Central memory CD4-positive, alpha-beta T cell (primary cell): ENCODE measurements at places on chromosomes 1 and 21.

- no peak for DNase-seq
These were observed 283.4 kb downstream of the ASTN1 start for GRCh38 chr1:176880955-176881595.

- DNase-seq, result no peak
These were observed 28.2 kb downstream of the ATP8B2 start for GRCh38 chr1:154353460-154353904.

DNA sequence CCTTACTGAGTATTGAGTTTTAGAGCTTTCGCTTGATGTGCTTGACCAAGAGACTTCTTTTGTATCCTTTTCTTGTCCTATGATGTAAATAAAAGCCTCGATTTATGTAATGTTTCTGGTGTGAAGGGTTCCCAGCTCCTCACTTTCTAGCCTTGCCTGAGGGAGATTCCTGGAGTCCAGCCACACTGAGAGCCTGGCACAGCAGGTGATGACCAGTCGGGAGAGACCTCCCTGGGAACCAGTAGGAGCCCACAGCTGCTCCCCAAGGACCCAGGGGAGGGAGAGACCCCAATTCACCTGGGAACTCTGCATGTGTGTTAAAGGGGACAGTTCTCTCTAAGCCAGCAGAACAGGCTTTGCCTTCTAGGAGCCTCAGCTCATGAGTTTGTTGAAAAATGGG lies 8.9 kb downstream of the C1orf115 start:
- no peak for DNase-seq

GRCh38 chr1:2985694-2986548 lies 35.3 kb upstream of the ACTRT2 start:
- no peak for DNase-seq

DNA sequence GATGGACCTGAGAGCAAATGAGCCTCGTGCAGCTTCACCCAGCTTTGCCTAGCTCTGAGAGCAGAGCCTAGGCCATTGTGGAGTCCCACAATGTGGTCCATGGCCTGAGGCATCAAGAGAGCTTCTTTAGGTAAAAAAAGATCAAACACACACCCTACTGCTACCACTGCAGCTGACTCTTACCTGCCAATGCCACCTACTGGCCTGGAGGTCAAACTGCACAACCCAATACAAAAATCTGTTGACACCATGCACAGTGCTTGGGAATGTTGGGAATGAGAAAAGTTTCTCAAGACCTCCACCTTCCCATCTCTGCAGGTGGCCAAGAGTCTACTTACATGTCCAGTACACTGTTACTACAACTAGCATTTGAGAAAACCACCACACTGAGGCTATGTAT lies 60.6 kb downstream of the UCHL5 start:
- no peak for DNase-seq

GRCh38 chr21:46295996-46296752 lies 10.0 kb downstream of the YBEY start:
- no peak for DNase-seq

- no peak for DNase-seq
These were observed 434.6 kb downstream of the SMYD3 start for GRCh38 chr1:246072456-246072955.

GRCh38 chr1:248918131-248918530 lies 12.1 kb downstream of the PGBD2 start:
- DNase-seq, result no peak

GRCh38 chr1:185483664-185484450 lies 166.8 kb upstream of the IVNS1ABP start:
- no peak for DNase-seq

DNA sequence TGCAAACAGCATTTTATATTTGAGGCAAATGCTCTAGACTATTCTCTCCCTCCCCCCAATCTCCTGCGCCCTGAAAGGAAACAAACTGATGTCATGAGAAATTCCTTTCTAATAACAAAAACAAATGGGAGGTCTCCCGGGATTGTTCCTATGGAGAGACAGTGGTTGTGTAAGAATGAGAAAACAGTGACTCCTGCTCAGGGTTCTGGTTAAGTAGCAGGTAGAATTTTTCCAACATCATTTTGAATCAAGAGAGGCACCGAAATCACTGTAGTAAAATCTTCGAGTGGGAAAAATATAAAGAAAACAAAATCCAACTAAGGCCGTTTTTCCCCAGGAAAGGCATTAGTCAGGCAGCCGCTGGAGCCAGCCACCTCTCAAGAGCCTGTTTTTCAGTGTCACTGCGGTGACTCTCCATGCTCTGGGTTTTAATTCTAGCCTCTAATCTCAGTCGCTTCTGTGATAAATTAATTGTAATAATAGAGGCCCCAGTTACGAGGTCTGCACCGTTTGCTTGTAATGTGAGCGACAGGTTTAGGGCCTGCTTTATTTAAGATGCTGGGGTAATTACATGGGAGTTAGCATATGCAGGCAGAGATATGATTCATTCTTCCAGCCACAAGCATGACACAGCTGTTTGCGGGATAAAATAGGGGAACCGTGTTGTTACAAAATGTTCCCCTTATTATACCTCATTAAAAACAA lies 80.3 kb downstream of the RNF220 start:
- DNase-seq, result no peak

- peak; percentile 54 for DNase-seq
These were observed 20.6 kb downstream of the ATP6V1G3 start for GRCh38 chr1:198519639-198520501.

DNA sequence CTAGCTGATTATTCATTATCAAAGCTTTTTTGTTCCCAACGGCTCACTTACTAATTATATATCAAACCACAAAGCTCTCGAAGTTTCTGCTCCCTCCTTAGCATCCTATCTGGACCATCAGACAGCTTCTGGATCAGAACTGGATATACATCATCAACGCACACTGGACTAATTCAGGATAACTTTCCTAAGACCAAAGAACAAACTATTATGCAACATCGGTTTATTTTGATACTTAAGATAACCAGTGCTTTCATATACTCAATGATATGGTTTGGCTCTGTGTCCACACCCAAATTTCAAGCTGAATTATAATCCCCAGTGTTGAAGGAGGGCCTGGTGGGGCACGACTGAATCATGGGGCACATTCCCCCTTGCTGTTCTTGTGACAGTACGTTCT lies 110.8 kb downstream of the SMYD3 start:
- DNase-seq, result no peak

DNA sequence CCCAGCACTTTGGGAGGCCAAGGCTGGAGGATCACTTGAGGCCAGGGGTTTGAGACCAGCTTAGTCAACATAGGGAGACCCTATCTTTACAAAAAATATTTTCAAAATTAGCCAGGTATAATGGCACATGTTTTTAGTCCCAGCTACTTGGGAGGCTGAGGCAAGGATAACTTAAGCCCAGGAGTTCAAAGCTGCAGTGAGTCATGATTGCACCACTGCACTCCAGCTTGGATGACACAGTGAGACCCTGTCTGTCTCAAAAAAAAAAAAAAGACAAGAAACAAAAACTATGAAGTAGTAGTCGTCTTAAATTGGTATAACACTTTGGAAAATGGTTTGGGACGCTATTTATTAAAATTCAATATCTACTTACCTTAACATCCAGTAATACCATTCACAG lies 7.7 kb downstream of the AIM2 start:
- no peak for DNase-seq

- DNase-seq, result no peak
These were observed 779 bp downstream of the SON start for GRCh38 chr21:33543505-33544129.

- DNase-seq, result no peak
These were observed 26.2 kb downstream of the TRIM67 start for GRCh38 chr1:231188072-231188471.

GRCh38 chr1:27161594-27161993 lies 6.7 kb upstream of the SLC9A1 start:
- peak; percentile 37 for DNase-seq

DNA sequence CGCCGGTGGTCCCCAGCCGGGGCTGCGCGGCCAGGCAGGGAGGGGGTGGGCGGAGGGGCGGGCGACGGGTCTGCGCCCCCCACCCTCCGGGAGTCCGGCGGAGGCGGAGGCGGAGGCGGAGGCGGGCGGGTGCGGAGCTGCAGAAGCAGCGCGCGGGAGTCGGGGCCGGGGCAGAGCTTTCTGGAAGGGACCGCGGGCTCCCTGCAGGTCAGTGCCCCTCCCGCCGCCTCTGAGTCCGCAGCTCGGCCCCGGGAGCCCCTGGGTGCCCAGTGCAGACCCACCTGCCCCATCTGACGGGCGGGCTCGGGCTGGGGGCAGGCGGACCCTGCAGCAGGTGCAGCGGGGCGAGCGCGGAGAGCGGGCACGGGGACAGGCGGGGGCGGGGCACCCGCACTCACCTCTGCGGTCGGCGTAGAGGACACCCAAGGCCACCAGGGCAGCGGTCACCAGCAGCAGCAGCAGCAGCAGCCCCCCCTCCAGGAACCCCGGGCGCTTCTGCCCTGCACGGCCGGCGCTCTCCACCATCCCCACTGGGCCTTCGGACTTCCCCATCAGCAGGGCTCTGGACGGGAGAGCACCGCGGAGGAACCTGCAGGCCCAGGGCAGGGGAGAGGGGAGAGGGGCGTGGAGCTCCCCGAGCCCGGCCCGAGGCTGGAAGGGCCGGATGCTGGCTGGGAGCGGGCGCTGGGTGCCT lies 3.7 kb downstream of the MMEL1 start:
- no peak for DNase-seq

GRCh38 chr1:8661185-8662110 lies 156.0 kb downstream of the RERE start:
- no peak for DNase-seq

- no peak for DNase-seq
These were observed 14.4 kb upstream of the ERVH48-1 start for GRCh38 chr21:42939582-42940413.

GRCh38 chr1:7479571-7479970 lies 291.5 kb upstream of the VAMP3 start:
- DNase-seq, result no peak

DNA sequence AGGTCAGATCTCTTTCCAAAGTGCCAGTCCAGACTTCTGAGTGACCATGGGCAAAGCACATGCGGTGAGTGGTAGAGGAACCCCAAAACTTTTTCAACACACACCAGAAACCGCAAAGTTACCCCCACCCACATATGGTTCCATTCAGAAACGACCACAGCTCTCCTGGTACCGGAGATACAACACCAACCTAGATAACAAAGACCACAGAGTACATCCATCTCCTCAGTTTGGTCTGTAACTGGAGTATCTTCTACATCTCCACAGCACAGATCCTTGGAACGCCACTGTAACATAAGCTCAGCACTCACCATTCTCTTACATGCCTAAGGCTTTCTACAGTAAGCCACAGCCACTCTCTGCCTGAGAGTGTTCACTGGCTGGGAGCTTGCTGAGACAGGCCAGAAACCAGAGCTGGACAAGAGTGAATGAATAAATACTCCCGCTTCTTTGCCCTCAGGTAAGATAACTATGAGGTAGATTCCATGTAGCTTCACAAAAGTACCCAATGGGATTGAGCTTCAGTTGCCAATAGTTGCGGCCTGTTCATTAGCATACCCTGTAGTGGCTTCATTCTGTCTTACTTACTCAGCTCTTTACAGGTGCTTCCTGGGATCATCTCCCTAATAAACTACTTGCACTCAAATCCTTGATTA lies 81.8 kb downstream of the SMYD3 start:
- no peak for DNase-seq

- no peak for DNase-seq
These were observed 39.2 kb upstream of the RAB4A start for GRCh38 chr1:229231754-229232119.

- no peak for DNase-seq
These were observed 38.2 kb downstream of the BCL9 start for GRCh38 chr1:147579532-147579931.

GRCh38 chr1:229710746-229711145 lies 84.7 kb downstream of the URB2 start:
- no peak for DNase-seq

DNA sequence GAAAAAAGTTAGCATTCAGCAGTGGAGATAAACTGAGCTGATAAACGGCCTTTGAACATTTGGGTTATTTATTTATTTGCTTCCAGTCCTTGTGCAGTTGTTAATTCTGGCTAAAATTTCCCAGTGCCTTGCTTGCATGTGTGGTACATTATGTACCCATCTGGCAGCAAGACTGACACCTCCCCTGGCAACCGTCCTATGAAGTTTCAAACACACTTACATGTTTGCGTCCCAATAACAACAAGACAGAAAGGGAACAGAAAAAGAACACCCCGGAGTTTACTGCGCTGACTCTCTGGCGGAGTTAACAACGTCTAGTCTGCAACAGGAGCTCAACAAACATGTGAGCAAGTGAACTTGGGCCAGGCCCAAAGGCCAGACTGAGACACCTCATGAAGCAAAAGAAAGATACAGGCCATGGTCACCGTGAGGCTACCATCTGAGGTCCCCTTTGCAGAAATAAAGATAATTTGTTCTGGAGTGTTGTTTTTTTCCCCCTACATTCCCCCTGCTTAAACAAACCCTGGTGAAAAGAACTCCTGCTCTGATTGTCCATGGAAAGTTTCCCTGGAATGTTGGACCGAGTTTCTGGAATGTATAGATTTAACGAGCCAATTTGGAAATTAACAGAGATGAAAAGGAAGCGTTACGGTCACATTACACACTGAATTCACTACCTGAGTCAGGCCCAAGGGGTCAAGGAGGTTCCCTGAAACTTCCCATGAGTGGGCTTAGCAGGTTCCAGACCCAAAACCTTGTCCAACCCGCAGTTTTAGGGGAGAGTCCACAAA lies 33.4 kb downstream of the TRABD2B start:
- DNase-seq, result no peak

DNA sequence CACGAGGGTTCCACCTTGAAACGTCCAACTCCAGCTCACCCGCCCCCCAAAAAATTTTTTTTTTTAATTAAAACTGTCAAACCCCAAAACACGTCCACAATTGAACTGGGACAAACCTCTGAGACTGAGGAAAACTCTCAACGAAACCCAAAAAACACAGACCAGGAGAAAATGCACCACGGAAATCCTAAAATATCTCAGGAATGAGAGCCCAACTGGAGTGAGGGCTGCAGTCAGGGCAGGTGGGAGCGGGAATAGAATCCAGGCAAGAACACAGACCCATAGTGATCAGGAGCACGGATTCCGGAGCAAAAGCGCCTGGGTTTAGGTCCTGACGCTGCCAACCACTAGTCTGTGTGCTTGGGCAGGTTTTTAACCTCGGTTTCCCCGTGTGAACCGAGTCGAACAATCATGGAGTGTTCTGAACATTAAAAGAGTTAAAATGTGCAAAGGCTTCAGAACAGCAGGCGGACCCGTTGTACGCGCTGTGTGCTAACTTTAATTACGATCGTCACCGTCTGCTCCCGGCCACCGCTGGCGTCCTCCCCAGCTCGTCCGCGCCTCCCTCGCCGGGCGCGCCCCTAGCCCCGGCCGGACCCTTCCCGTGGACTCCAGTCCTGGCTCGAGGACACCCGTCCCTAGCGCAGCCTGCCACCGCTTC lies 624 bp downstream of the ARHGAP29 start:
- DNase-seq, result no peak

GRCh38 chr1:163467289-163467688 lies 145.5 kb downstream of the NUF2 start:
- DNase-seq, result no peak
